Fibroblast of upper back skin (primary cell): ENCODE measurements at places on chromosomes 1 and 21.

- no peak for DNase-seq
Observed at GRCh38 chr21:44566403-44566802, 7.1 kb upstream of the KRTAP10-4 start.

DNA sequence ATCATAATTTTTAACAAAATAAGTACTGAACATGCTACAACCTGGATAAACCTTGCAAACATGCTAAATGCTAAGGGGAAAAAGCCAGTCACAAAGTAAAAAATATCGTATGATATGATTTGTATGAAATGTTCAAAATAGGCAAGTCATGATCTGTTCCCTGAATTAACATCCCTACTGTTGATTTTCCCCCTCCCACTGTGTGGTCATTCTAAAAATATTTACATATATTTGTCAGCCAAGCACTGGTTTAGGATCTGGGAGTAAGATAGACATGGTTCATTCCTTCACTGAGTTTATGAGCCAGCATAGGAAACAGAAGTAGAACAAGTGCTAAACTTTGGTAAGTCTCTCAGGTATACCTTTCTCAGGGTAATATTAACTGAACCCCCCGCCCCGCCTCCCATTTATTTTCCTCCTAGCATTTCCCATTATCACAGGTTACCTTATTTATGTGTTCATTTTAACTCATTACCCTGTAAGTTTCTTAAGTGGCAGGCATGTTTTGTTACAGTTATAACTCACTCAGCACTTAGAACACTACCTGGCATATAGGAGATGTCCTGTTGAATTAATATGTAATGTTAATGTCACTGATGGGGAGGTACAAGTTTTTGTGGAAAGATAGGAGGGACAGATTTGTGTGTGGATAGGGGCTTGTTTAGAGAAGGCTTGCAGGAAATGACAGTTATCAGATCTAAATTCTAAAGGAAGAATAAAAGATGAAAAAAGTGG is 12.3 kb downstream of the UQCRH start:
- peak; percentile 23 for DNase-seq

DNA sequence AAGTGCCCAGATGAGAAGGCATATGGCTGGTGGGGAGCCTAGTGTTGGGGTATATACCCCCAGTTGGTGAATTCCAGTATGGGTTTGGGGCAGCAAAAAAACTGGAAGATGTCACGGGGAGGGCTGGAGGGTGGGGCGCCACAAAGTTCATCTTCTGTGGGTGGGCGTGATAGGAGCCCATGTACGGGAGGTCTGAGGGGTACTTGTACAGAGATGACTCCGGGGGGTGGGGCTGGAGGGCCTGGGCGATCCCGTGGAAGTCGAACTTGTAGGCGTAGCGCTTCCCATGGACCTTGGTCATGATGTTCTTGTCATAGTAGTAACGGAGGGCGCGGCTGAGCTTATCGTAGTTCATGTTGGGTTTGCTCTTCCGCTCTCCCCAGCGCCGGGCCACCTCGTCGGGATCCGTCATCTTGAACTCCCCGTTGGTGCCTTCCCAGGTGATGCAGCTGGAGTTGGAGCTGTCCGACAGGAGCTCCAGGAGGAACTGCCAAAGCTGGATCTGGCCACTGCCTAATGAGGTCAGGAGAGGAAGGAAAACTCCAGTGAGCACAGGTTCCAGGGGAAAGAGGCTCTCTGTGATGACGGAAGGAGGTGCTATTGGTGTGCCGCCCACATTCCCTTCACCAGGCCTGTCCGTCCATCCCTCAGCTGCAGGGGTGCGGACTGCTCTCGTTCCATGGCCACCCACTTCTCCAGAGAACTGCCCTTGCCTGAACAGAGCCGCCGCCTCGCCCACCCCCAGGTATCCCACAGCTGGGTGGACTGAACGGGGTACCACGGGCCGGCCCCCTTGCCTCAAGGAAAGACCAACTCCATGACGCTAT is 114.7 kb downstream of the ERG start:
- DNase-seq = no peak

- peak; percentile 20 for DNase-seq
Observed at GRCh38 chr1:203930342-203930741, 68.9 kb downstream of the SNRPE start.

GRCh38 chr21:17118638-17119384 is 394.0 kb upstream of the CXADR start:
- no peak for DNase-seq
